ENCODE measurements at places on chromosomes 3 and 15.

DNA sequence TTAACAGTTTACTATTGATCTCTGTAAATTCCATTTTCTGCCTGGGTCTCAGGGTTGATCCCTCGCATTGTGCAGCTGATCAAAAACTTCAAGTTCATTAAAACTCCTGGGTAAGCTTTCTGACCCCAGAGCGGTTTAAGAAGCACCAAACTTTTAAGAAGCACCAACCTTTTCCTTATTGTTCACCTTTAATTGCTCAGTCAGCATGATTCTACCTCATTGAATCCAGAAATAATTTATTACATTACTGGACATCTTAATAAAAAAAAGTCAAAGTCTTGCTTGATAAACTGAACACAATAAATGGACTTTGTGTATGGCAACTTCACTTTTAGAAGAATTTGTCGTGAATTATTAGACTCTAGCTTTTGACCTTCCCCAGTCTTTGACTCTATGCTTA is 46.9 kb downstream of the HDGFL3 start:
- no peak for DNase-seq

GRCh38 chr3:8353364-8353763 is 148.3 kb upstream of the LMCD1 start:
- DNase-seq, result no peak

- no peak for DNase-seq
Measured at GRCh38 chr3:196624907-196625306, 14.6 kb upstream of the NRROS start.

- DNase-seq, result no peak
Measured at GRCh38 chr15:90691982-90692773, 25.0 kb upstream of the BLM start.

- no peak for DNase-seq
Measured at GRCh38 chr3:52399131-52399530, 45.8 kb downstream of the SEMA3G start.

DNA sequence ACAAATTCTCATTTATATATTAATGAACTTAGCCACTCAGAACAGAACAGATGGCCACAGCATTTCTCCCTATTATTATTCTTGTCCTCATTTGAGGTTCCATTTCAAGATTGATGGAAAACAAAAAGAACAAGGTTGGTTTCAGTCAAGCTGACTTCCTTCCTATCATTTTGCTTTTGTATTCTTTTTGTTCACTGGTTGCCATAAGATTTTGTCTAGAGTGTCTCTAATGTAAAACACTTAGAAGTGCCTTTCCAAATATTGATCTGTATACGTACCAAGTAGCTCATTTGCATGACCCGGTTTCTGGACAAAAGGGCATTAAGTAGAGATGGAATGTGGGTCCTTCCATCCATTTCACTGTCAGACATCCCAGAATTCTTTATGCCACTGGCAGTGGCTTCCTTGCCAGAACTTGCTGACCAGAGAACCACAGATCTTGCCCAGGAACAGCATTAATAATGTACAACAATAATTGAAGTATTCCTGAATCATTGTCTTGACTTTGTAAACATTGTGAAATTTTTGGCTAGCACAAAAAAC is 63.8 kb downstream of the PEX5L start:
- no peak for DNase-seq

GRCh38 chr15:84034578-84035398 is 200.8 kb upstream of the GOLGA6L4 start:
- no peak for DNase-seq

- DNase-seq, result peak; percentile 57
Measured at GRCh38 chr3:176939022-176939817, 258.1 kb downstream of the TBL1XR1 start.

DNA sequence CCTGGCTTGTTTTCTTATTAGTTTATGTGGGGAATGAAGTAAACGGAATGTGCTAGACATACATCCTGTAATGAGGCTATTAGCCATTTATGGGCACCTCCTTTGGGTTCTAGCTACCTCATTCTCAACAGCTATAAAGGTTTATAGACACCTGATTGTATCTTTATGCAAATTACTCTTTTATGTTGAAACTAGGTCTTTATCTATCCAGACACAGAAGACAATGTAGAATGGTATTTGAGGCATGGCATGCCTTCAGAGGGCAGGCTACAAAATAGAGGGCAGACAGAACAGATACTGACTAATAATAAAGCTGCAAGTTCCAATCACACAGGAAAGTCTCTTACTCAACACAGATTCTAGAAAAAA is 27.1 kb downstream of the TBC1D2B start:
- no peak for DNase-seq

DNA sequence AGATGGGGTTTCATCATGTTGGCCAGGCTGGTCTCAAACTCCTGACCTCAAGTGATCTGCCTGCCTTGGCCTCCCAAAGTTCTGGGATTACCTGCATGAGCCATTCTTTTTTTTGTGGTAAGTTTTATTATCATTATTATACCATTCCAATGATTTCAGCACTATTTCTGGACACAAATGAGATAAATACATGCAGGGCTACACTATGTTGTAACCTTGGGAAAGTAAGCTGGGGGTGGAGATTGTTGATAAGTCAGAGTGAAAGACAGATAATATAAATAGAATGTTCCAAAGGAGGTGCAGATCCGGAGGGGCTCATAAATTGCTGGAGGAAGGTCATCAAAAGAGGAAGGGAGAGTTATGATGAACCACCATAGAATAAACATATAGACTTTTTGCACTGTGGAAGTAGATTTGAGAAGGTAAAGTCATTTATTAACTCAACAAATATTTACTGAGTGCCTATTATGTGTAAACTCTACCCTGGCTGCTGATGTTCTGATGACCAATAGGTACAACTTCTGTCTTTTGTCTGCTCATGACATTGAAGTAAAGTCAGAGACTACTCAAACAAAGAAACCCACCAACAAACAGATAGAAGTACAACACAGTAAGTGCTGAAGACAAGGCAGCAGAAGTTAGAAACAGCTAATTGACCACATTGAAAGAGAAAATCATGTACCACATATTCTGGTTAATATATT is 478.9 kb upstream of the GOLIM4 start:
- DNase-seq, result no peak

- no peak for DNase-seq
Measured at GRCh38 chr3:4906107-4906621, 73.1 kb upstream of the BHLHE40 start.

DNA sequence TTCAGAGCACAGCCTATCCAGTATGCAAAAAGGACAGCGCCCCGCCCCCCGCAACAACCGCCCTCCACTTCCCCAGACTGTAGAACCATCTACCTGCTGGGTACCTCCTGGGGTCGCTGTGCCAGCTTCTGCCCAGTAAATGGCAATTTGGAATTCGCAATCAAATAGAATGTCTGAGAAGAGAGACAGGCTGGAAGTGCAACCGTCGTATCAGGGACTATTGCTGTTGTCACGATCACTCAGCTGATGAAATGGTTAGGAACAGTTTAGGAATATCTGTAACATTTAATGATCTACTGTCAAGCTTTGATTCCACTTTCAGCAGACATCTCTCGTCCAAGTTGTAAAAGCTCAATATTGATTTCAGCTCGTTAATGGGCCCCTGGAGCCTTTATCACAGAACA is 13.3 kb upstream of the PARL start:
- no peak for DNase-seq

DNA sequence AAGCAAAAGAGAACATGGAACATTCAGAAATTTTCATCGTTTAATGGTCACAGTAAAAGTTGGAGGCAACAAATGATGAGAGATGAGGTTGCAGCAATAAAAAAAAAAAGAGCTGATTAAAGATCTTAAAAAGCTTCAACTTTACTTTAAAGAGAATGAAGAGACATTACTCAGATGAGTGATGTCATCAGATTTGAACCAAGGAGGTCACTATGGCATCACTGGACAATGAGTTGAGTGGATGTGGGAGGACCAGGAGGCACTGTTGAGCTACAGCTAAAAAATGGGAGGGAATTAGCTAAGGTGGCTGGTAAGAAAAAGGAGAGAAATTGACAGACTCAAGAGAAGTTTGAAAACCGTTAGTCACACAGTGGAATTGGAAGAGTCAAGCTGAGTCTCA is 138.4 kb downstream of the SST start:
- DNase-seq, result no peak

DNA sequence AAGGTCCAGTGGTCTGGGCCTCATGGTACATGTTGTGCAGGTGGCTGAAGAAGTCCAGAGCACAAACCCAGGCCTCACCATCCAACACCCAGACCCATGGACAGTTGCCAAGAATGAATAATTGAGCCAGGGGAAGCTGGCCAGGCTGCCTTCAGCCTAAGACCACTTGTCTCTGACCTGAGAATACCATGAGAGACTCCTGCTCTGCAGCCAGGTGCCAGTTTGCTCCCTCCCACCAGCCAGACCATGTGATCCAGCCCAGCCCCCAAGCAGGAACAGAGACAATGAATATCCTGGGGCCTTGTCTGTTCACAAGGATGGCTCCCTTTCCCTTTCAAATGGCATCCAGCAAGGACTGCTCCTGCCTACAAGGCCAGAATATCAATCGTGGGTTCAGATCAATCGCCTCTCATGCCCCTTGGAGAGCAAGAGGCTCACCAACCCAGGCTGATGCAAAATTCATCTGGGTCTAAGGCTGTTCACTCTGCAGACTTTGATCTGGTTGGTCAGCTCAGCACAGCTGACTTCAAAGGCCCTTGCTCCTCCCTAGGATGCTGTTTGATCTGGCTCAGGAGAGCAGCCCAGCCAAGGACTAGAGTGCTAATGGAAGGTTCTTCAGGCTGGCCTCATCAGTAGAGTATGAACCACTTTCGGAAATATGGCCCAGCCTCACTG is 13.4 kb downstream of the TRAIP start:
- no peak for DNase-seq

DNA sequence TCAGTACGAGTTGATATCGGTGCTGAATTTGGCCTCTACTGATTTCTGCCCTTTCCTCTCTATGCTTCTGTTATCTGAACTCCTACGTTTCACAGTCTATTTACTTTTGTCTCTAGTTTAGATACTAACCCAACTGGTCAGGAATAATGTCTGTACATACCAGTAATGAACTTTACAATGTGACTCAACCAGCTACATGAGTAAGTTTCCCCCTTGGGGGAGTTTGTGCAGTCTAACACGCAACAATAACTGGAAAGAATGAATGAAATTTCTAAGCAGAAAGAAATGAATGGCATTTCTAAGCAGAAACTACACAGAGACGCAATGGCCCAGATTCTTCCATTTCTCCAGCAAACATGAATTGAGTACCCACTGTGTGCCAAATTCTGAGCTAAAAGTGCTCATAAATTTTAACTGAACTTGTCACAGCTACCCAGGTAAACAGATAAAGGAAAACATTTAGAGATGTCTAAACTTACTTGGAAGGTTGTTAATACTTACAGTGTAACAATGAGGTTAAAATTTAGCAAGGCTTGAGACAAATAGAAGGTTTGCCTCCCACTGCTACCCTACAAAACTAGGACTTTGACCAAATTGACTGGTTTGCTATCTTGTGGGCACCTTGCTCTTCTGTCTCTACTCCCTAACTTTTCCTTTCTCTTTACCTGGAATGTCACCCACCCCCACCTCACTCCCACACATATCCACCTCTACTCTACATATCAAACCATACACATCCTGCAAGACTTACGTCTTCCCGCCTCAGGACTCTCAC is 11.6 kb downstream of the UPK1B start:
- peak; percentile 60 for DNase-seq
